ENCODE measurements at places on chromosomes 7 and 10.

- no peak for DNase-seq
Measured at GRCh38 chr10:37684765-37685164, 172.6 kb downstream of the ZNF248 start.

GRCh38 chr10:53135897-53136253, 363.3 kb upstream of the MBL2 start:
- DNase-seq = no peak

DNA sequence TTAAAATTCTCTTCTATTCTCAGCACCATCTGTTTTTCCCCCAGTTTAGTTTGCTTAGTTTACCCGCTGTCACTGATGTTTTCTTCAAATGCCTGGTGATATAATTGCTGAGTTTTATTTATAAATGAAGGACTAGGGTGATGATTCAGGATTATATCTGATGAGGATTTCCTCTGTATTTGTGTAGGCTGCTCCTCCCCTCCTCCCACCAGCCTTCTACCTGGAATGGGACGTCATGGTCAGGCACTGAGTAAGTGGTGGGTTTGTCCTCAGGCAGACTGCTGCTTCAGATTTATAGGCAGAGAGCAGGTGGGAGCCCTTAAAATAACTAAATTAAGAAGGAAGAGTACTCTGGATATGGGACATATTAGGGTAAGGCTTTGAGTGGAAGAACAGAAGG, 35.8 kb downstream of the PALS2 start:
- no peak for DNase-seq

- DNase-seq = no peak
Measured at GRCh38 chr7:23477157-23477499, 6.8 kb upstream of the IGF2BP3 start.

GRCh38 chr10:121836171-121836570, 91.7 kb downstream of the ATE1 start:
- DNase-seq = no peak

- no peak for DNase-seq
Measured at GRCh38 chr7:138157702-138158101, 81.4 kb downstream of the AKR1D1 start.

- no peak for DNase-seq
Measured at GRCh38 chr10:4488904-4489303, 337.1 kb upstream of the AKR1E2 start.

DNA sequence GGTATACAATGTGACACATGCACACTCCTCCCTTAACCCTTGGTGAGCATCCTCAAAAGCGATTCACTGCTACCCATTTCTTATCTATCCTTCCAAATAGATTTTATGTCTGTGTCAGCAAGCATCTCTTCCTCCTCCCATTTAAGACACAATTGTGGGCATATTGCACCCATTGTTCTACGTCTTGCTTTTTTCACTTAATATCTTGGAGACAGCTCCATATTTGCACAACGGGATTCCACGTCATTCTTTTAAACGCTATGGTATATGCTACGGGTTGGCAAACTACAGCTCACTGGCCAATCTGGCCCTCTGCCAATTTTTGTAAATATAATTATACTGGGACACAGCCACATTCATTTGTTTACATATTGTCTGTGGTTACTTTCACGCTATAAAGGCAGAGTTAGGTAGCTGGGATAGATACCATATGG, 88.6 kb downstream of the RNF216 start:
- DNase-seq = no peak
